ENCODE measurements at places on chromosomes 12 and 14. TPM values are rescaled to one million over a fixed set of nuclear protein-coding genes. Genes with fewer than 3 reads are reported as not detected.

The ARHGAP9 gene
- 1.3 TPM for total RNA-seq

- DNase-seq, result peak; percentile 86
These were observed 63.0 kb downstream of the NCOR2 start for GRCh38 chr12:124504273-124505000.

DNA sequence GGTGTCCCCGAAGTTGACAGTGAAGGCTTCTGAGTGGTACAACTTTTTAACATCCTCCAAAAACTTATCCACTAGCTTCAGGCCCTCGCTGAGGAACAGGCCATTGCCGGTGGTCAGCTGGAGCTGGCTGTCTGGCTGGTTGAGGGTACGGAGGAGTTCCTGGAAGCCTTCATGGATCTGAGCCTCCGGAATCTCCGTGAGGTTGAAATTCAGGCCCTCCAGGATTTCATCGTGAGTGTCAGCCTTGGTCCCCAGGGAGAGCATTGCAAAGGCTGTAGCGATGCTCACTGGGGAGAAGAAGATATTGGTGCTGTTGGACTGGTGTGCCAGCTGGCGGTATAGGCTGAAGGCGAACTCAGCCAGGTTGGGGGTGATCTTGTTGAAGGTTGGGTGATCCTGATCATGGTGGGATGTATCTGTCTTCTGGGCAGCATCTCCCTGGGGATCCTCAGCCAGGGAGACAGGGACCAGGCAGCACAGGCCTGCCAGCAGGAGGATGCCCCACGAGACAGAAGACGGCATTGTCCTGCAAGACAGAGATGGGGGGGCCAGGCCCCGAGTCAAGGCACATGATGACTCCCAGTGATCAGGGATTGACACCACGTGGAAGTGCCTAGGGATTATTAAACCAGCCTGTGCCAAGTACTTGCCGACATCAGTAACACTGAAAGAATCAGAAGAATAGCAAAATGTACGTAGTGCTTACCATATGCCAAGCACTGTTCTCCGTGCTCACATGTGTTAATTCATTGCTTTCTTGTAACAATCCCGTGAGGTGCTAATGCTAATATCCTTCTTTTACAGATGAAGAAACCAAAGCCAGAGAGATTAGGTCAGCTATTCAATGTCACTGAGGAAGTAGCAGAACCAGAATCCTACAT is 5.4 kb downstream of the SERPINA1 start:
- peak; percentile 23 for DNase-seq

DNA sequence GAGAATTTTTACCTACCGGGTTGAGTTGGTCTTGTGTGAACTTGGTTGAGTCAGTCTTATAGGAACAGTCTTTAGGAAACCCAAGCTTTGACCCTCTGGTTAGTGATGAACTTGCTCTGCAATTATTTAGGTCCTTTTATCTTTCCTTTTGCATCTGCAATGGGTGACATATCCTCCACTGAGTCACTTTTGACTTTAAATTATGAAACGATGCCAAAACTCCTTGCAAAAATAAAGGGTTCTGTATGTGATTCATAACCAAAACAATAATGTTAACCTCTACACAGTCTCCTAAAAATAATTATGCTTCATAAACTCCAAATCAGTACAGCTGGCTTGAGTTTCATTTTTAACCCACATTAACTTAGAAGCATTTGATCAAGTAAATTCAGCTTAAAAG is 979.4 kb downstream of the GALC start:
- DNase-seq, result no peak

The TMEM63C gene
- total RNA-seq, result 1.6 TPM

The SERPINA12 gene
- not detected for total RNA-seq

The GALNT8 gene
- 11.2 TPM for total RNA-seq

GRCh38 chr12:109731231-109731731 is 17.7 kb downstream of the FAM222A start:
- peak; percentile 59 for DNase-seq

- no peak for DNase-seq
These were observed 17.5 kb downstream of the GTSF1 start for GRCh38 chr12:54455760-54456469.

- no peak for DNase-seq
These were observed 220.1 kb downstream of the SOX5 start for GRCh38 chr12:23729359-23729758.

DNA sequence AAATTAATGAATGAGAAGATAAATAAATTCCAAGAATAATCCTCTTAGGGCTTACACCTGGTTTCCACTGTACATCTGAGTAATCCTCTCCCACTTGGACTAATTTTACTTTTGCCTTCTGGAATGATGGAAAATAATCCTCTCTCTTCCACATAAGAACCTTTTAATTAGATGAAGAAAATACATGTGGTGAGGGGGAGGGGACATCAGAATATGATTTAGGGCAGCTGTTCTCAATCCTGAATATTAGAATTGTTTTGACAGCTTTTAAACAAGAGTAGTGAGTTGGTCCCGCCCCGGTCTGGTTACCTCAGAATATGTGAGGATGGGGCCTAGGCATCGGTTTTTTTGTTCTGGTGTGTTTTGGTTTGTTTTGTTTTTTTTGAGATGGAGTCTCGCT is 51.5 kb downstream of the HECTD4 start:
- DNase-seq, result no peak
